ENCODE measurements at places on chromosomes 13 and 19.
A peak's percentile ranks its signal among the peaks of the same experiment; 100 is the strongest.

- DNase-seq: no peak
Observed at GRCh38 chr13:54980651-54981050, 1952.0 kb downstream of the OLFM4 start.

GRCh38 chr19:11781295-11782057 lies 14.7 kb downstream of the ZNF441 start:
- DNase-seq: no peak

DNA sequence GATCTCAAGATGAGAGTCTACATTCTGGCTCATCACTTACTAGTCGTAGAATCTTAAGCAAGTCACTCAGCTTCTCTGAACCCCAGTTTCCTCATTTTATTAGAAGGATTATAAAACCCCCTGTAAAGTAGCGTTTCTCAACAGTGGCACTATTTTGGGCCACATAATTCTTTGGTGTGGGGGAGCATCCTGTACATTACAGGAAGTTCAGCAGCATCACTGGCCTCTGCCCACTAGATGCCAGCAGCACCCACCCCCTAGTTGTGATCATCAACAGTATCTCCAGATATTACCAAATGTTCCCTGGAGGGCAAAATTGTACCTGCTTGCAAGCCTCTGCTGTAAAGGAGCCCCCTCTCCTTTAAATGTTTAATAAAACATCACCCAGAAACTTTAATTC lies 22.6 kb downstream of the STARD13 start:
- no peak for DNase-seq

DNA sequence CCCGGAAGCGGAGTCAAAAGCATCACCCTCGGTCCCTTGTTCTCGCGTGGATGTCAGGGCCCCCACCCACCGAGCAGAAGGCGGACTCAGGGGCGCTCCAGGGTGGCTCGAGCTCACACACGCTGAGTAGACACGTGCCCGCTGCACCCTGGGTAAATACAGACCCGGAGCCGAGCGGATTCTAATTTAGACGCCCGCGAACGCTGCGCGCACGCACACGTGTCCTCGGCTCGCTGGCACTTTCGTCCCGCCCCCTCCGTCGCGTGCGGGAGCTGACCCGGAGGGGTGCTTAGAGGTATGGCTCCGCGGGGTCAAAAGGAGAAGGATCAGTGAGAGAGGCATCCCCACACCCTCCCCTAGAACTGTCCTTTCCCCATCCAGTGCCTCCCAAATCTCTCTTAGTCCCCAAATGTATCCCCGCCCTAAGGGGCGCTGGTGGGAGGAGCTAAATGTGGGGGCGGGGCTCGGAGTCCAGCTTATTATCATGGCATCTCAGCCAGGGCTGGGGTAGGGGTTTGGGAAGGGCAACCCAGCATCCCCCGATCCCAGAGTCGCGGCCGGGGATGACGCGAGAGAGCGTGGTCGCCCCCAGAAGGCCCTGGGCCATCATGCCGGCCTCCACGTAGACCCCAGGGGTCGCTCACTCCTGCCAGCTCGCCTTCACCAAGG lies 451 bp upstream of the ICAM5 start:
- peak; percentile 47 for DNase-seq

DNA sequence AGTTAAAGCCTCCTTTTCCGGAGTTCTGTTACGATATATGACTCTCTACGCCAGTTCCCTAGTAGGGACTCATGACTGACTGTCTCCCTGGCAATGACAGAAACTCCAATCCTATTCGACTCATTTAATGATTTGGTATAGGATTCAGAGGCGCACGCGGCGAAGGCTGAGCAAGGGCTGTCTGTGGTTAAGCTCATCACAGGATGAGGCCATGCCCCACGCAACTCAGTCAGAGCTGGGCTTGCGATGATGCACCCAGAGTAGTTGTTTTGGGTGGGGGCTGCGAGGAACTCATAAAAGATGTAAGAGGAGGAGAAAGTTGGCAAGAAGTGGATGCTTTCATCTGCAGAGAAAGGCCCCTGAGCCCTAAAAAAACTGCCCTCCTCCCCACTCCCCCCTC lies 468 bp upstream of the SERTM1 start:
- no peak for DNase-seq

- DNase-seq: no peak
Observed at GRCh38 chr13:49302222-49302621, 54.5 kb downstream of the CDADC1 start.

GRCh38 chr13:47100214-47100853 lies 203.5 kb upstream of the HTR2A start:
- no peak for DNase-seq

GRCh38 chr19:48501494-48502349 lies 9.9 kb downstream of the LMTK3 start:
- DNase-seq: no peak

- no peak for DNase-seq
Observed at GRCh38 chr19:32317086-32317485, 28.3 kb upstream of the ZNF507 start.

DNA sequence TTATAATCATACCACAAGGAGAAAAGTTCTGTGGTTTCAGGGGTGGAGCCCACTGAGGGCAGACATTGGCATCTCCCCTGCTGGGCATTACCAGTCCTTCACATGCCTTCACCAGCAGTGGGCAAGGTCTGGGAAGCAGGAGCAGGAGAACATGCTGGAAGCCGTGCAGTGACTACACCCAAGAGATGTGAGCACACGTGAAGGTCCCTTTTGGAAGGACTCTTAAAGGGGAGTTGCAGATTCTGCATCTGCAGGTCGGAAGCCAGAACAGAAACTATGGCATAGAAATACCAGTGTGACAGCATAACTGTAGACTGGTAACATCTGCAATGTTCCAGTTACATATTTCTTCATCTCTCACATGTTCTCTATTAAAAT lies 26.9 kb upstream of the KL start:
- DNase-seq: no peak

DNA sequence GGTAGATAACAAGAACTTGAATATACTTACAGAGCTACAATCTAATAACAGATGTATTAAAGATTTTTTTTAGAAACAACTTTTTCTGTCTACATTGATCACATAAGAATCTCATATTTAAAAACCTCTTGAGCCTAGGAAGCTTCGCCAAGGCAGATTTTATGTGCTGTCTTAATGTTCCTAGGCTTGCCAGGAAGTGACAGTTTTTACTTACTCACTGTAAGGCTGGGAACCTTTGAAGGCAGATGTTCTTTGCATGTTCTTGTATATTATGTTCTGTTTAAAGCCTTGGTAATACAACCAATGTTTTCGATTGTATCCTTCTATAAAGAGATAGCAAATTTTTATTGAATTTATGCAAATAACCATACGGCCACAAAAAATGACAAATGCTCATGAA lies 492.7 kb downstream of the GPC5 start:
- DNase-seq: no peak

DNA sequence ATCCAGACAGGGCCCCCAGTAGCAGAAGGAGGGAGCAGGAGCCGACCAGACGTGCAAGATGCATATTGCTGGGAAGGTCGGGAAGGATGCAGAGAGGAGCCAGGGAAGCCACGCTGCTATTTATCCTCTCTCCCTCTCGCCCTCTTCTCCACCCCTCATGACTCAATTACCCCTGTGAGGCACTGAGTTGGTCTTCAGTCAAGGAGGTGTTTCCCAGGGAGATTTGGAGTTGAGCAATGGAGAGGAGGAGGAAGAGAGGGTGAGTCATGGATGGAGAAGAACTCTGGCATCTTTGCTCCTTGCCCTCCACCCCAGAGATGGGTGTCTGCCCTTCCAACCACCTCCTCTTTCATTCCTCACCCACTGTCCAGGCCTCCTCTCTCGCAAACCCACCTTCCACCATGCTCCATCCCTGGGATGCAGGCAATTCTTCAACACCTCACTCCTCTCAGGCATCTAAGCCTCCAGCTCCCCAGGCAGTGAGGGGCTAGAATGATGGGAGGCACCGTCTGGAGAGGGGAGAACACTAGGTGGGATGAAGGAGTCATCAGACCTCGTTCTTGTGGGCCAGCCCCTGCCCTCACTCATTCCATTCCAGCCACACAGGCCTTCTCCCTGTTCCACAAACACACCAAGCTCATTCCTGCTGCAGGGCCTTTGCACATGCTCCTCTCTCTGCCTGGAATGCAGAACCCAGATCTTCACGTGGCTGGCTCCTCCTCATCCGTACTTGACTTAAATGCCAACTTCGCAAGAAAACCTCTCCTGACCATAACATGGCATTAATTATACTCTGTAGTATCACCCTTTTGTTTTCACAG lies at the start of gene SBSN:
TSS of gene SBSN (minus strand) at position 94 of the 821 bp plus-strand sequence. CDS start at position 64, 30 bp downstream.
- DNase-seq: no peak

- DNase-seq: no peak
Observed at GRCh38 chr19:281992-282391, 9.2 kb downstream of the PLPP2 start.

- no peak for DNase-seq
Observed at GRCh38 chr19:10884274-10884673, 12.9 kb downstream of the CARM1 start.

GRCh38 chr19:13181747-13182388 lies 31.7 kb downstream of the IER2 start:
- peak; percentile 46 for DNase-seq

GRCh38 chr19:30105727-30106126 lies 163.7 kb downstream of the URI1 start:
- DNase-seq: no peak

- no peak for DNase-seq
Observed at GRCh38 chr13:100269837-100270236, 180.9 kb downstream of the PCCA start.

DNA sequence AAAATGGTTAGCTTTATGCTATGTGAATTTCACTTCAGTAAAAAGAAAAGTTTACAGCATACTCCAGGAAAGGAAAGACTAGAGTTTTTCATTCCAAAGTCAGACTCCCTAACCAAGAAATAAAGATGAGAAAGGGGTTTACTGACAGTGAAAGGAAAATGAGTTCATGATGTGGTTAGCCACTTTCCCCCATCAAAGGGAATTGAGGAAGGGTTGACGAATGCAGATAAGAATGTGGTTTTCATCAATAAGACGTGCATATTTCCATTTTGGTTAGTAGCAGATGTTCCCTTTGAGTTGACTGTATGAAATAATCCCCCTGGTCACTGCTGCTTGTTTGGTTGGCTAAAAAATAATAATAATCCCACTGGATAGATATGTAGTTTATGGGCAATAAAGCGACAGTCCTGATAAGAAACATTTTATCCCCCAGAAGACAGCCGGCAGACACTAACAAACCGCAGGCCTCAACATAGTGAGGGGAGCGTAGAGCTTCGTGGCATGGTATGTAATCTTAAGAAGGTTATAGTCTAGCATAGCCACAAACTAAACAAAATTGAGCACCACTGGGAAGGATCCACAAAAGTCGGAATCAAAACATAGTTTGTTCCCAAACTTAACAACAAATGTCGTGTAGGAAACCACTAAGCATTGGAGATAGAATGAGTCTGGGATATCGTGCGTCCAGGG lies 114.8 kb downstream of the COL4A2 start:
- DNase-seq: no peak

DNA sequence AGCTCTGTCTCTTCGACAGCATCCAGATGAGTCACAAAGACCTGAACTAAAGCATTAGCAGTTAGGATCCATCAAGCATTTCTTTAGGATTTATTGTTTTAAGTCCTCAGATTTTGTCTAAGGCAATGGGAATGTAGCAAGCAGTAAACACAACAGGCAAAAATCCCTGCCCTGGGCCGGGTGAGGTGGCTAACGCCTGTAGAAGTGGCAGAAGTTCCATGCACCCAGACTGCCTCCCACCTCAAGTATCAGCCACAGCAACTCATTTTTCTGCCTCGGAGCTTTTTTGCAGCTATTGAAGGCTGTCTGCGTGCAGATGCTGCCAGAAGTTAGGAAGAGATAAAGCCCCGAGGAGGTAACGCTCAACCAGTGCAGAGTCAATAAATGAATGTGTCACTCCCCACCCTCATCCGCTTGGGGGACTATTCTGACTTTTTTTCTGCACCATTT lies 47.1 kb upstream of the MRI1 start:
- DNase-seq: no peak

- no peak for DNase-seq
Observed at GRCh38 chr13:20609145-20609544, 42.2 kb downstream of the IFT88 start.

DNA sequence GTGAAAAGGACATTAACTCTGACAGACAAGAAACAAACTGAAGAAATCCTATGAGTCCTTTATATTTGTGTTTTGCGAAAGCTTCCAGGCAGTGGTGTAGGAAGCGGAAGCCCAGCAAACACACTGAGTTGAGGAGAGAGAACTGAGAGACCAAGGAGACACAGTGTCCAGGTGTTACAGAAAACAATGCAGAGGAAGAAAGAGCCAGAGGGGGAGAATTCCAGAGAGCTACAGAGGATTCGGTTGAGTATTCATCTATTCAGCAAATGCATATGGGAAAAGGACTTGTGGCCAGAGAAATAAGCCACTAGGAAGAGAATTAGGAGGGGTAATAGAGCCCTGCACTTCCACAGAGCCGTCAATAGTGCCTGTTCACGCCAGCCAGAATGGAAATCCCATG lies 183.5 kb downstream of the LIG4 start:
- DNase-seq: no peak

- no peak for DNase-seq
Observed at GRCh38 chr19:44807162-44807561, 1.7 kb upstream of the BCAM start.

DNA sequence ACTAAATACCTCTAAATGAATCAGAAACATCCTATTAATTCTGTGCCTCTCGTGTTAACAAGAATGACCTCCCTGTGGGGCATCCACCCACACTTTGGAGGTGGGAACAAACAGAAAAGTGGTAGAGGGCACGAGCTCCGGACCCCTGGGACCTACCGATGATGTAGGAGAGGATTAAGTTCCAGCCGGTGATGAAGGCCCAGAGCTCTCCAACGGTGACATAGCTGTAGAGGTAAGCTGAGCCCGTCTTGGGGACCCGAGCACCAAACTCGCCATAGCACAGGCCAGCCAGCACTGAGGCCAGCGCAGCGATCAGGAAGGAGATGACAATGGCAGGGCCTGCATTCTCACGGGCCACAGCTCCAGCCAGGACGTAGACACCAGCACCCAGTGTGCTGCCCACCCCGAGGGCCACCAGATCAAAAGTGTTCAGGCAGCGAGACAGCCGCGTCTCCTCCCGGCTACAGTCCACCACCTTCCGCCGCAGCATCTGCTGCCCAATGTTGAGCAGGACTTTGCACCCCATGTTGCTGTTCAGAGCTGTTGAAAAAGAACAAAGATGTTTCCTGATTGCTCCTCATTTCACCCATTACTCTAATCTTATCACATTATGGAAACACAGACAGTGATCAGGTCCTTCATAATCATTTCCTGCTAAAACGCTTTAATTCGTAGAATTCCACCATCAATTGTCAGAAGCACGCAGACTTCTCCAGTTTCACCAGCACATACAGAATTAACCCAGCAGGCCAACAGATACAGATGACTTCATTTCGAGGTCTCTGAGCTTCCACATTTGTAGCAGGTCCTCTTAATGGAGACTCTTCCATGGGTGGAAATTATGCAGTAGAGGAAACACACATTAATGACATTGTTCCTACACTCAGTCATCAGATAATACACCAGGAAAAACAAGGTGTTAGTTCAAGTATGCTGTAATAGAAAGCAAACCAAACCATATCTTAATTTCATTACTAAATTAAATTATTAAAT lies 59.5 kb downstream of the SLC7A1 start:
- DNase-seq: no peak

- no peak for DNase-seq
Observed at GRCh38 chr19:489418-490196, 6.7 kb upstream of the MADCAM1 start.
